ENCODE measurements at places on chromosomes 3 and 15.

- DNase-seq, result peak; percentile 53
Measured at GRCh38 chr15:45199136-45199810, 11.5 kb upstream of the SHF start.

DNA sequence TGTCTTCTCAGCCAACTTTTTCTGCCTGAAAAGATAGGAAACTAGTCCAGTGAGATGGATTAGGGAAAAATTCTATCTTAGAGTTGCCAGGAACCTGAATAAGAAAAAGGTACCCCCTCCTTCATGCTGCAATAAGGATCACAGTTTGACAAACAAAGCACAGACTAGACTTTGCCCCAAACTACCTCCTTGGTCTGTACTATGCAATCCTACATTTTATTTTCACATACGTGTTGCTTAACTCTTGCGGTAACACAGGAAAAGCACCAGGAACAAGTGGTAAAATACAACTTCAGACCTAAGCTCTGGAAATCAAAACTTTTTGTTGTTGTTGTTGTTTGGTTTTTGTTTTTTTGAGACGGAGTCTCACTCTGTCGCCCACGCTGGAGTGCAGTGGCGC lies 11.3 kb upstream of the IL12A start:
- DNase-seq, result no peak

DNA sequence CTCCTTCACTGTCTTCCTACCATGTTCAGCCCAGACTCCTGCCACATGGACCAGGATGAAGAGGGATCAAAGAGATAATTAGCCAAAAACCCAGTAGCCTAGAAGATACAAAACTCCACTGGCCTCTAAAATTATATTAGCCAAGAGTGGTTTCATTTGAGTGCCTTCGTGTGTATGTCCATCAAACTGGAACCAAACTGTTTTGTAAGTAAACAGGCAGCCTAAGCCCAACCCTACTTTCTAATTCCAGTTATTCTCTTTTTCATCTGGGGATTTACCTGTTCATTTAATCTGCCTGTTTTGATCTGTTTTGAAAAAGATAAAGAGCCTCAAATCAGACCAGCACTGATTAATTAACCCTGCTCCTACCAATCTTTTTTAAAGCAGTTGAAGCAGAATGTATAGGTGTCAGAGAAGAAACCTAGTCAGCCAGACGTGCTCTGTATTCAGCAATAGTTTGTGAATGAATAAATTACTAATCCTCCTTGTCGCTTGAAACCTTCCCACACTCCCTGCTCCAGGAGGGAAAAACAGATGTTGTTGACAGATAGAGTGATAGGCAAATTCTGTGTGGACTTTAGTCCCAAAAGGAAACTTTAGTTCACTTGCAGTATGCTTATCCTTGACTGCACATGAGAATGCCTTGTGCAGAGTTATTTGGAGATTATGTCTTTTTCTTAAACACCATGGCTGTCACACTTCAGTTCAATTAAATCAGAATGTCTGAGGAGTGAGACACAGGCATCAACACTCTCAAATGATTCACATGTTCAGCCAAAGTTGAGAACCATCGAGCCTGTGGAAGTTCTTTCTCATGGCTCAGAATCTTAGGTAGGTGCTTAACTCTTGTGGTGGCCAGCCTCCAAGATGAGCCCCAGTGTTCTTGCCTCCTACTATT lies 55.5 kb upstream of the ZBED2 start:
- DNase-seq, result no peak

- DNase-seq, result no peak
Measured at GRCh38 chr15:91578511-91578910, 275.0 kb upstream of the SLCO3A1 start.

DNA sequence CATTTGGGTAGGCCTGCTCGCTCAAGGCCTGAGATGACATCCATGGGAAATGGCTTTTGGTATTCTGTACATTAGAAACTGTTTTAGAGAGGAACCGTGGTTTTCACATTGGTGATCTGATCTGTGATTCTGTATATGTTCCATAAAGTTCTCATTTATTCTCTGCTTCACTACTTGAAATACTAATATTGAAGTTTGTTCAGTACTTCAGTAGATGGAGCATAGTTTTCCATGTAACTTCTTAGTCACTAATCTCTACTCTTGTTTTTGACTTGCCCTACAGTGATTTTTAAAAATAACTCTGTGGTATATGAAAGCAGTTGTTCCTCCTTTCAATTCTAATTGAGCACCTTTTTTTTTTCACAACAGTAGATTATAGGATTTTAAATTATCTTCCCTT lies 66.5 kb downstream of the MBNL1 start:
- DNase-seq, result no peak

DNA sequence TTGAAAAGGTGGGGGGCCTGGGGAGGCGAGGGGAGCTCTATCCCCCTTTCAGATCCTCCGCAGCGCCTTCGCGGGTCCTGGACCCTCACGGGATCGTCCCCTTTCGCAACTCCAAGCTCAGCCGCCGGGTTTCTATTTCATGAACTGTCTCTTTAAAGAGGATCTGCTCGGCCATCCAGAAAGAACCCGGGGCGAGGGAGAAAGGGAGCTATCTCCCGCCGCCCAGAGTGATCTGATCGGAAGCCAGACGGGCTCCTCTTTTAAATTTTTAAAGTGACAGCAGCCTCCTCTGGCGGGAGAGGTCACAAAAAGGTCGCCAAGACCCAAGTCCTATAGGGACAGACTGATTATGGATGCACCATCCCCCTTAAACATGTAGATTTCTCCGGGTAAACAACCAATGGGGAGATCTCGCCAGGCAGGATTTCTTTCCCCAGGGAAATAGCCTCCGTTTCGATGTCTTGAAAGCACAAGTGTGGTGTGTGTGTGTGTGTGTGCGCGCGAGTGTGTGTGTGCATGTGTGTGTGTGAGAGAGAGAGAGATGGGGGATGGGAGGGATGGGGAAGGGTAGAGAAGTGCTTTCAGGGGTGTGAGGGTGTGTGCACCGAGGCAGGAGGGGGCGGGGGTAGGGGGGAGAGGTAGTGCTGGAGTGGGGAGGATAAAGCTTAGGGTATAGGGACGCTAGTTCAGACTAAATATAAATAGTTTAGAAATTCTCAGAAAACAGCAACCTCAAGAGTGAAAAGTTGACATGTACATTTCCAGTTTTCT lies 516.1 kb downstream of the MECOM start:
- DNase-seq, result no peak

DNA sequence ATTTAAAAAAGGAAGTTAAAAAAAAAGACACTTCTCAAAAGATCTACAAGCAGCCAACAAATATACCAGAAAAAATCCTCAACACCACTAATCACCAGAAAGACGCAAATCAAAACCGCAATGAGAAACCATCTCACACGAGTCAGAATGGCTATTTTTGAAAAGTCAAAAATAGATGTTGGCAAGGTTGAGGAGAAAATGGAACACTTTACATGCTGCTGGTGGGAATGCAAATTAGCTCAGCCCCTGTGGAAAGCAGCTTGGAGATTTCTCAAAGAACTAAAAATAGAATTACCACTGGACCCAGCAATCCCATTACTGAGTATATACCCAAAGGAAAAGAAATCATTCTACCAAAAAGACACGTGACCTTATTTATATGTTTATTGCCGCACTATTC lies 574.7 kb upstream of the ADAMTS9 start:
- no peak for DNase-seq

DNA sequence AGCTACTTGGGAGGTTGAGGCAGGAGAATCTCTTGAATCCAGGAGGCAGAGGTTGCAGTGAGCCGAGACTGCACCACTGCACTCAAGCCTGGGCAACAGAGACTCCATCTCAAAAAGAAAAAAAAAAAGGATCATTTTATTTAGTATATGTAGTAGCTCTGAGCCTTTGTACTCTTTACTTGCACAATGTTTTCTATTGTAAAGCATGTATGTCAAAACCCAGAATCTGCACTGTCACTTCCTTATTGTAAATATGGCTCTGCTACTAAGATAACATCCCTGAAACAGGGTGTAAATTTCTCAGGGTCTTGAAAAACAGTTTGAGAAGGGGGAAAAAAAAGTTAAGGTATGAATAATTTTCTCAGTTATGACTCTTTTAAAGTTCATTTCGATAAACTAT lies 35.1 kb downstream of the SLMAP start:
- DNase-seq, result no peak

DNA sequence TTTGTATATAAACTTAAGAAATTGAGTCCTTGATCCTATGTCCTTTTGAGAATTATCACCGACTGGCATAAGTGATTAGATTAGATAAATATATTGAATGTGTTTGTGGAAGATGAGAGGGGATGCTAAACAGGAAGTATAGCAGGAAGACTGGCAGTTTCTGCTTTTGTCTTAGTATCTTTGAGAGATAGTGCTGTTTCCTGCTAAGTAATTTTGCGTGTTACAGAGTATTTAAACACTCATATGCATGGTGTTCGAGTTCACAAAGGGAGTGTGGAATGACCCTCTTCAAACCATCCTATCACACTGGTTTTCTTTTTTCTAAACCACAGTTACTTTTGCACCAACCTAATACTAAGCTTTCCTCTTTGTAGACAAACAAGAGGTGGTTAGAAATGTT lies 106.0 kb downstream of the KLHL25 start:
- peak; percentile 52 for DNase-seq

DNA sequence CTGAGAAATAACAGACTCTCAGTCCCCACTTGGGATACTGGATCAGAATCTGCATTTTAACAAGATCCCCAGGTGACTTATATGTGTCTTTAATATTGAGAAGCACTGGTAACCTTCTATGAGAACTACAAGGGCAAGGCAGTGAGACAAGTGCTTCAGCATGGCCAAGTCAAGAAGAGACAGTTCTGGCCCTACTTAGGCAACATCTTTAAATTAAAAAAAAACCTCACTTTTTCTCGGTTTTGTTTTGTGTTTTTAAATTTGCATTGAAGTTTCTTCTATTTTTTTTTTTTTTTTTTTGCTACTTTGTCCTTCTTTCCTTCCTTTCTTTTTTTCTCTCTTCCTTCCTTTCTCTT lies 42.5 kb upstream of the SPTSSB start:
- no peak for DNase-seq

GRCh38 chr3:73270839-73271483 lies 209.5 kb downstream of the EBLN2 start:
- DNase-seq, result no peak

DNA sequence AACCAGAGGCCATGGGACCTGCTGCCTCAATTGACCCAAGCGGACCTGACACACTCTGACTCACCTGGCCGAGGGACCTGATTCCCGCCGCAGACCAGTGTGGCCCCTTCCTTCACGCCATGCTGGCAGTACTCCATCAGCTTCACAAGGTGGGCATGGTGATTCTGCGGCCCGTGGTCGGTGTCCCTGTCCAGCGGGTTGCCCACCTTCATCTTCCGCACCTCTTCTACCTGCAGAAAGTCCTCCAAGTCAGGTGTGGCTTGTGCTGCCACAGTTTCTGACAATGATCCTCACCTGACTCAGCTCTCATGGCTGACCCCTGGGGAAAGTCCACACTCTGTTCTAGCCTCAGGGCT lies 25.9 kb upstream of the SLC41A3 start:
- no peak for DNase-seq

GRCh38 chr15:67512140-67512539 lies 8.8 kb upstream of the C15orf61 start:
- DNase-seq, result no peak
